ENCODE measurements at places on chromosomes 1 and 21.

DNA sequence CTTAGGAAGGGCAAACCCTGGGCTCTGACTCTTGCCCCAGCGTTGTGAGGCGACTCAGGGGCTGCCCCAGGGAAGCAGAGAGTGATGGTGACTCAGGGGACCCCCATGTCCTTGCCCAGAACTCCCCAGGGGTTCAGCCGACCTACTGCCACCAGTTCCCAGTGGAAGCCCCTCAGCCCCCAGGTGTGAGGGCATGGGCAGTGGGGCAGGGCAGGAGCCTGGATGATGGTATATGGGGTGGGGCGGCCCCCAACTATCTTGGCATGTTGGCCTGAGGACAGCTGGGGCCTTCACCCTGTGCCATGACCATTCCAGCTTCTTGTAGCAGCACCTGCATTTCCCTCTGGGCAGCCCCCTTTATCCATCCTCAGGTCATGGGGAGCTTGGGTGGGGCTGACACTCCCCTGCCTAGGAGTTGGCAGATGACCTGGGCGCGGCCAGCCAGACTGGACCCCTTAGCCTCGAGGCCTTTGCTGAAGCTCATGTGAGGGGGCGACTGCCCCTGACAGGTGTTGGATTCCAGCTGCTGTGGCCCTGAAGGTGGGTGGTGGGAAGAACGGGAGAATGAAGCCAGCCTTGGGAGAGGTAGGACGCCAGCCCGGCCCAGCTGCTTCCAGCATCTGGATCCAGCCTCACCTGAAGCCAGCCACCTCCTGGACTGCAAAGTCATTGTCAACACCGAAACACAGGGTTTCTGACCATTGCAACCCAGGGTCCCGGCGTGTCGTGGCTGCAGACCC, 1.8 kb upstream of the FNDC10 start:
- no peak for DNase-seq

- DNase-seq, result no peak
Measured at GRCh38 chr1:159980076-159980475, 26.0 kb upstream of the SLAMF9 start.

GRCh38 chr1:72286401-72286800, 4.1 kb upstream of the NEGR1 start:
- no peak for DNase-seq

GRCh38 chr1:31549809-31550620, 26.3 kb upstream of the TINAGL1 start:
- DNase-seq, result no peak

GRCh38 chr1:44543064-44543744, 131.1 kb downstream of the TMEM53 start:
- peak; percentile 11 for DNase-seq

DNA sequence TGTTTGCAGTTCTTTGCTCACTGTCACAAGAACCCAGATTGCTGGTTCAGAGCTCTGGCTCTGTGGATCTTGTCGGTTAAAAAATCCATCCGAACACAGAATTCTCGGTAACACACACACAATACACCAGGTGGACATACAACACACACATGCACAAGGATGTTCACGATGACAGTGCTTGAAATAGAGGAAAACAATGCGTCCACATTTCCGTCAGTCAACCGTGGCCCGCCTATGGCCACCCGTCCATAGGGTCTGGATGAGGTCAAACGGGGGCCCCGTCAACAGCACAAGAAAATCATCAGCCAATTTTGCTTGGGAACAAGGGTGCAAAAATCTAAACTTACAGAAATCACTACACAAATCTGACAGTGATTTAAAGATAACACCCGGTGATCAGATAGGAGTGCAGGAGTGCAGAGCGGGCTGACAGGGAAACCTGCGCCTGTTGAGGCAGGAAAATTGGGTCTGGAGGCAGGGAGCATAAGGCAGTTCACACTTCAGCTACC, 50.4 kb upstream of the SLC19A1 start:
- DNase-seq, result no peak

DNA sequence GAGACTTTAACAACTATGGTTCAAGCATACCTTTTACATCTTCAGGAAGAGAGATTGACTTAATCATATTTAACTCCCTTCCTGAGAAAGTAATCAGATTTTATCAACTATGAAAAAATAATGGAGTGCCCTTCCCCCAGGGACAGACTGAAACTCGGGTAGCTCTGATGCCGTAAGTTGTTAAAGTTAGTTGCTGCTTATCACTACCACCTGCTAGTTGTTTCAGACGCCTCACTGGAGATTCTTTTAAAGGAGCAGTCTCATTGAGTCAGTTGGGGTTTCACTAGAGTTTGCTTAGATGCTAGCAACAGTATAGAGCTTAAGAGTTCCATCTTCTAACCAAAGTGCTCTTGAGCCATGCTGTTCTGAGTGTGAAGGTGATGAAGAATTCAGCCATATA, 17.0 kb upstream of the TRAF5 start:
- DNase-seq, result no peak

GRCh38 chr21:34857874-34858273, 189.1 kb downstream of the CLIC6 start:
- DNase-seq, result no peak

DNA sequence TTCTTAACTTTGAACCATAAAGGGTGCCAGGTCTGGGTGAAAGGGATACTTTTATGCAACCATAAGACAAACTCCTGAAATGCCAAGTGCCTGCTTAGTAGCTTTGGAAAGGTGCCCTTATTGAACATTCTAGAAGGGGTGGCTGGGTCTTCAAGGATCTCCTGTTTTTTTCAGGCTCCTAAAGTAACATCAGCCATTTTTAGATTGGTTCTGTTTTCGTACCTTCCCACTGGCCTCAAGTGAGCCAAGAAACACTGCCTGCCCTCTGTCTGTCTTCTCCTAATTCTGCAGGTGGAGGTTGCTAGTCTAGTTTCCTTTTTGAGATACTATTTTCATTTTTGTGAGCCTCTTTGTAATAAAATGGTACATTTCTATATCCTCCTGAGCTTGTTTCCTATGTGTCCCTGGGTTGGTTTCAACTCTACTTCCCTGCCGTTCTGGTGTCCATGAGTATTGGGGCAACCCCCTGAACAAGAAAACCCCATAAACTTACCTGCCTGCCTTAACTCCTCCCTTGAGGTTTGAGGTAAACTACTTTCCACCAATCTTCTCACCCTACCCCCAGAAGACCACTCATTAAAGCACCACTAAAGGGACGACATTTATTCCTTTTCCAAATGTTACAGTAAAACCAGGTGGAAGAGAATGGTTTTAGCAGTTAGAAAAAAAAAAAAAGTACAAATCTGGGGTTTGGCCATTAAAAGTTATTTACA, 2.6 kb downstream of the MARCKSL1 start:
- no peak for DNase-seq

- no peak for DNase-seq
Measured at GRCh38 chr1:162722036-162722435, 68.5 kb upstream of the HSD17B7 start.

DNA sequence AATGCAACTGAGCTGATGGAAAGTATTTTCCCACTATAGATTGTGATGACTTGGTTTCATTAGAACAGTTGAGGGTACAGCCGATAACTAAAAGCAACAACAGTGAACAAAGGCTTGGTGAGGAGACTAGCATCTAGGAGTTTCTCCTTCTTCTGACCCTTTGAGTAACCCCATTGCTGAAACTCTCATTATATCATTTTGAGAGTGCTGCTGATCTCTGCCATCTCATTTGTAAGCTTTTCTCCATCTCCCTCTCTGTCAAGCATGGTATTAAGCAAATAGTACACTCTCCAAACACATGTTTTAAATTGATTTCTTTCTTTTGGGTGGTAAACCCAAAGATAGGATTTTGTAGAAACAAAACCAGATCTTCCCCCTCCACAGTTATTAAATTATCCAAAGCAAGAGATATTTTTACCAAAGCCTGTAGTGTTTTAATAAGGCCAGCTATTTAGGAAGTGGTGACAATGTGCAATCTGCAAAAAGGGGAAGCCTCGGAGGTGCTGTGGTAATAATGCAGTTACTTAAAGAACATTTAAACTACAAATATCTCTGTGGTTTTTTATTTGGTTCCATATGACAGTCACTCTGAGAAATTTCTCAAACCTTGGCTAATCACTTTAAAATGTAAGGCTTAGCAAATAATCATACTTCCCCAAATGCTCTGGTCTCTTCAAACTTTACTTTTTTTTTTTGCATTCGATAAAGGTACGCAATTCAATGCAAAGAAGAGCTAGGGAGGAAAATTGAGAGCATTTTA, 287.5 kb downstream of the HLX start:
- no peak for DNase-seq

- no peak for DNase-seq
Measured at GRCh38 chr1:83990734-83991133, 8.2 kb downstream of the TTLL7 start.

GRCh38 chr1:97350662-97351061, 570.2 kb downstream of the DPYD start:
- DNase-seq, result no peak

GRCh38 chr1:203040513-203041275, 14.4 kb downstream of the PPFIA4 start:
- no peak for DNase-seq

DNA sequence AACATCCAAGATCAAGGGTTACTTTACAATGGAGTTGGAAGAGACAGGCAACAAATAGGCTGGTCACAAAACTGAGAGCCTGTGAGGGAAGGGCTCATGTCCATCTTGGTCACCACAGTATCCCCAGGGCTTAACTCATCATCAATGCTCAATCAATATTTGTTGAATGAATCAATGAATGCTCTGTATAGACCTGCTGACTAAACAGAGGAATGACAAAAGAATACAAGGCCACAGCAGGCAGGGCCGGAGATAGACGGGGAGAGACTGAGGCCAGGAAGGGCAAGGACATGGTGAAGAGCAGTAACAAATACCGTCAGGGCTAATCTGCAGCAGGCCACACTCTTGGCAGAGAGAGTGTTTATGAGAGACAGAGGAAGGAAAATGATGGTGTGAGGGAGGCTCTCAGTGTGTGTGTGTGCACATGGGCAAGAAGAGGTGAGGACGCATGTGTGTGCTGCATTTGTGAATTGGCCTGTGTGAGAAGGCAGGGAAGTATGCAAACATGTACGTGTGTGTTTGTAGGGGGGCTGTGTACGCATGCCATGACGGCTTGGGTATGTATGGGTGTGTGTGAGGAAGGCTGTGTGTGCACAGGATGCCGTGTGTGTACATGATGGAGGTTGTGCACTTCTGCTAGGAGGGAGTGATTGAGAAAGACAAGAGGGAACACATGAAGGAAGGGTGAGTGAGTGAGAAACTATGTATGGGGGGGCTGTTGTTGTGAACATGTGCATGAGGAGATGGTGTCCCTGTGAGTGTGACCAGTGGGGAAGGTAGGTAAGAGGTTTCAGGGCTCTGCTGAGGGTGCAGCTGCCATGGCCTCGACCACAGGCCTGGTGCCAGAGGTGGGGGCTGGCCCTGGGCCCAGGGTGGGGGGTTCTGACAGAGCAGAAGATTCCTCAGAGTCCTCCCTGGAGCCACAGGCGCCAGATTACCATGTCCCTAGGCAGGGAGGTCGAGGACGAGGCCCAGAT, 15.4 kb downstream of the AHDC1 start:
- DNase-seq, result no peak

DNA sequence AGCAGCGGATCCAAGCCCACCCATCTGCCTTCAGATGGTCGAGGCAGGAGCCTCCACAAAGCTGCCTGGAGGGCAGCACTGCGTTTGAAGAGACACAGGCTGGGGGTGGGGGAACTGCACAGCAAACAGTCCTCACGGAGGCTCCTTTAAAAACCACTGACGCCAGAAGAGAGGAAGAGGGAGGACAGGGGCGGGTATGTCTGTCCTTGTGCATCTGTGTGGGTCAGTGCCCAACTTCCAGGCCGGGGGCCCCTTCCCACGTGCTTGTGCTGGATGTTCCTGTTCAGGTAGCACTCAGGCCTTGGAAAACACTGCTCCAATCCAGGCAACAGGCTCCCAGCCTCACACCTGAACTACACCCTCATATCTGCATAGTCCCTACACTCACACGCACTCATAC, 7.7 kb downstream of the AHDC1 start:
- no peak for DNase-seq

- no peak for DNase-seq
Measured at GRCh38 chr1:14138687-14139086, 438.7 kb downstream of the PRDM2 start.

GRCh38 chr1:239676522-239677273, 290.3 kb downstream of the CHRM3 start:
- DNase-seq, result no peak

- no peak for DNase-seq
Measured at GRCh38 chr1:37362594-37363385, 111.6 kb upstream of the ZC3H12A start.

Data from activated CD4-positive, alpha-beta T cell treated with anti-CD3 and anti-CD28 coated beads for 36 hours (primary cell).